ENCODE measurements at places on chromosomes 11 and 22.

DNA sequence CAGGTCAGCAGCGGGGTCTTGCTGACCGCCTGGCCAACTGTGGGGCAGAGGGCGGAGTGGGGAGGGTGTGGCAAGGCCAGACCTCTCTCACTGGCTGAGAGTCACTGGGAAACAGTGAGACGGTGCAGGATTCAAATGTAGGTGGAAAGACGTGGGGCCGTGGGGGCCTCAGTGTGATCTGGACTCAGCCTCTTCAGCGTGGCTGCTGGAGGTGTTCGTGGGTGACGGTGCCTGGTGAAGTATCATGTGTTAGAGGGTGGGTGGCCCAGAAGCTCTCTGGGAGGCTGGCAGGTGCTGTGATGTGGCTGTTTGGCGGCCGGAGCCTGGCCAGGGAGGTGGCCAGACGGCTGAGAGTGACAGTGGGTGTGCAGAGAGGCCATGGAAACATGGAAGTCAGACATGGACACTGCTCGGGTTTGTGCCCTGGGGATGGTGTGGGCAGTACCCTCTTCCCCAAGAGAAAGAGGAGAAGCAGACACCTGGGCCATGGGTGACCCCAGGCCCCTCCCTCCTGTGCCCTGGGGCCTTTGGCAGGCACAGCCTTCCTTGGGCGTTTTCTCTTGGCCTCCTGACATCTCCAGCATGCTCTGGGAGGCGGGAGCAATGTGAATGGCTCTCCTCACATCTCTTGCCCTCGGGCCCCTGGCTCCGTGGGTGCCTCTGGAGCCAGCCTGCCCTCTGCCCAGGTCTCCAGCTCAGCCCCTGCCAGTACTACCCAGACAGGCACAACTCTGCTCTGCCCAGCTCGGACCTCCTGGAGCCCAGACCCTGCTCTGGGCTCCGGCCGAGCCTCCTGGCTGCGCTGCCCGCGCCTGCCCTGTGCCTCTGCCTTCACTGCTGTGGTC is 10.1 kb upstream of the ACR start:
- DNase-seq, result no peak

- no peak for DNase-seq
Observed at GRCh38 chr11:45374653-45375059, 88.5 kb upstream of the SYT13 start.

DNA sequence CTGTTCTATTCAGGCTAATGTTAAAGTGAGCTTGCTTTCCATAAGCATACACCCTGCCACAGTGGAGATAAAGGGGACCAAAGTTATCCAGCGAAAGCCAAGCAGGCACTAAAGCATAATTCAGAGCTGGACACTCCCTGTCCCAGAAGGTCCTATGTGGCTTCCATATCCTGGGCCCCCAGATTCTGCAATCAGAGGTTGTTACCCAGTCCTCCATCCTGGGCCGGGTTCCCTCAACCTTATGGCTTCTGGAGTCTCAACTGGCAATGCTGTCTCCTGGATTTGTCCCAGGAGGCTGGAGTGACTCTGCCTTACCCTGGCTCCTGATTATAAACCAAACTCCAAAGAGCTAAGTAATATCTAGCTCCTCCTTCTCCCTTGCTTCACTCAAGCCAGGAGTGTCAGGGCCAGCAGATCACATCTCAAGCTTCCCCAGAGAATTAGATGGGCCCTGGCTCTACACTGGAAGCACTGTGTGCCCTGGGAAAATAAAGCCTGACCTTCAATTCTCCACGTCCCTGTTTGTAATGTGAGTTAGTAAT is 14.0 kb upstream of the SMIM35 start:
- DNase-seq, result no peak

- DNase-seq, result peak; percentile 38
Observed at GRCh38 chr11:44893846-44894617, 56.7 kb downstream of the TP53I11 start.

GRCh38 chr11:42674436-42674835 is 637.4 kb upstream of the API5 start:
- no peak for DNase-seq

- peak; percentile 82 for DNase-seq
Observed at GRCh38 chr11:48001438-48002021, 21.2 kb downstream of the PTPRJ start.

DNA sequence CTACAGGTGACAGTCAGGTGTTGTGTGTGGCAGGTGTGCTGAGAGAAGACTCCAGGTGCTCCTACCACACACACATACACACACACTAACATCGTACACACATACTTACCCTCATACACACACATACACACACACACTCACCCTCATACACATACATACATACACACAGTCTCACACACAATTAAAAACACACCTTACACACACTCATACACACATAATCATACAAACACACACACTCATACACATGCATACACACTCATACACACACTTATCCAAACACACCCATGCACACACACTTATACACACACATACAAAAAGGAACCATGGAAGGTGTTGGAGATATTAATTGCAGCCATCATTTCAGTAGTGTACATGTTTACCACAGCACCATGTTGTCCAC is 4.6 kb downstream of the KRTAP5-3 start:
- no peak for DNase-seq

Measured in kidney glomerular epithelial cell (primary cell).